ENCODE measurements at places on chromosomes 1 and 21.

- no peak for DNase-seq
Observed at GRCh38 chr1:155481741-155482241, 80.8 kb downstream of the ASH1L start.

DNA sequence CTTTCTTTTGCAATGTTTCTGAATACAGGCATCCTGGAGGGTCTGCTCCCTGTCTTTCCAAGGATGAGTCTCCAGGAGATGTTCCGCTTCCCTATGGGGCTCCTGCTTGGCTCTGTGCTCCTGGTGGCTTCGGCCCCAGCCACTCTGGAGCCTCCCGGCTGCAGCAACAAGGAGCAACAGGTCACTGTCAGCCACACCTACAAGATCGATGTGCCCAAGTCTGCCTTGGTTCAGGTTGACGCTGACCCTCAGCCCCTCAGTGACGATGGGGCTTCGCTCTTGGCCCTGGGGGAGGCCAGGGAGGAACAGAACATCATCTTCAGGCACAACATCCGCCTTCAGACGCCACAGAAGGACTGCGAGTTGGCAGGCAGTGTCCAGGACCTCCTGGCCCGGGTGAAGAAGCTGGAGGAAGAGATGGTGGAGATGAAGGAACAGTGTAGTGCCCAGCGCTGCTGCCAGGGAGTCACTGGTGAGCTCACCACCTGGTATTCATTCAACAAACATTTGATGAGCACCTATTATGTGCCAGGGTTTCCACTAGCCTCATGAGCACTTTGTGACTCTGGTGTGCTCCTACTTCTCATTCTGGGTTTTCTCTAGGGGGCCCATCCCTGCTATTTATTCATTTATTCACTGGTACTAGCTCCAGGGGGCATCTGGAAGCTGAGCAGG is 9.9 kb downstream of the TNN start:
- DNase-seq: no peak

GRCh38 chr1:47694011-47694890 is 256.4 kb downstream of the FOXD2 start:
- DNase-seq: no peak

DNA sequence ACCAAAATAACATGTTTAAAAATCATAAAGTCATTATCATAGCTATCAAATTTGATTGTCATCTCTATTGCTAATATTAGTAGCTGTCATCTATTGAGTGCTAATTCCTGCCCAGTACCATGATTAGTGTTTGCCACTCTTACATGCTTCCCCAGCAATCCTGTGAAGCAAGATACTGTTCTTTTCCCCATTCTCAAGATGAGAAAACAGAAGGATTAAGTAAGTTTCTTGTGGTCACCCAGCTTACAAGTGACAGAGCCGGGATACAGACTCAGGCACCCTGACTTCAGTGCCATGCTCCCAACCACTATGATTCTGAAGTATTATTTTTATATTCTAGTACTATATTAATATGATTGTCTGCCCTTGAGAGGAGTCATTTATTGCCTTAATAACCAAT is 36.5 kb downstream of the LRRC8C start:
- no peak for DNase-seq

DNA sequence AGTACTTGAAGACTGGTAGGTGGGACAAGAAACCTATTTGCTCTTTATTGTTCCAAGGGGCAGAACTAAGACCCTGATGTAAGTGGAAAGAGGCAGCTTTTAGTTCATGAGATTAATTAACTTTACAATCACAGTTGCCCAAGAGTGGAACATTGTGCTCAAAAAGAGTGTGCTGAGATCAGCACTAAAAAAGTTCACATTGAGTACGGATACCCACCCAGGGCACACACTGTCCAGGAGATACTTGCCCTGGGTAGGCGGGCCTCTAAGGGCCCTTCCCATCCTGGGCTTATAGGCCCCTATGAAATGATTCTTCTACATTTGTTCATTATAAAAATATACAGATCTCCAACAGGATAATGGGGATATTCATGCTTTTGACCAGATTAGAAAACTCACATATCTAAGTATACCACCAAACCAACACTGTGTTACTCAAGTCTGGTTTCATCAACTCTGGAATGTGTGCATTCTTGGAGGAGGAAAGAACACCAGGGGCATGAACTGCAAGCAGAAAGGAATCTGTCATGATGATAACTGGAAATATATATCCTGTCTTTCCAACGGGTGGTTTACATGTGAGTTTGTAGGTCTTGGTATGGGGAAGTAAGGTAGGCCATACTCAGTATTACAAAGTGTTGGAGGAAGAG is 626.2 kb downstream of the SMYD3 start:
- no peak for DNase-seq

GRCh38 chr21:38921511-38922251 is 116.0 kb downstream of the ETS2 start:
- DNase-seq: no peak
